ENCODE measurements at places on chromosomes 1 and 21. TPM values are rescaled to one million over a fixed set of nuclear protein-coding genes. Genes with fewer than 3 reads are reported as not detected.

ARHGAP29 gene
- total RNA-seq: 215 TPM

DNA sequence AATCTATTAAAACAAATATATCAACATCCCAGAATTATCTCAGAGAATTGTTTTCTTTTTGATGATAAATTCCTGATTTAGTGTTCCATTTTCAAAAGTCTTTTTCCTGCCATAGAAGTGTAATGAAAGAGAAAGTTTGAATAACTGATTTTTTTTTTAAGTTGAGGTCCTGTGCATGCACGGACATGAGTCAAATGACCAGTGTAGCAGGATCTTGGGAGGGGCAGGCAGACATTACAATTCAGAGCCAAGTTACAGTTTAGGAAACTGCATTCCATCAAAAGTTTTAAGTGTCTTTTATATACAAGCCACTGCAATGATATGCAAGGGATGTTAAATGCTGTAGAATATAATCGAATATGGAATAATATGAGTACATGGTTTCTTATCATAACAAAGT is 227.5 kb downstream of the HMCN1 start:
- peak; percentile 29 for DNase-seq

DNA sequence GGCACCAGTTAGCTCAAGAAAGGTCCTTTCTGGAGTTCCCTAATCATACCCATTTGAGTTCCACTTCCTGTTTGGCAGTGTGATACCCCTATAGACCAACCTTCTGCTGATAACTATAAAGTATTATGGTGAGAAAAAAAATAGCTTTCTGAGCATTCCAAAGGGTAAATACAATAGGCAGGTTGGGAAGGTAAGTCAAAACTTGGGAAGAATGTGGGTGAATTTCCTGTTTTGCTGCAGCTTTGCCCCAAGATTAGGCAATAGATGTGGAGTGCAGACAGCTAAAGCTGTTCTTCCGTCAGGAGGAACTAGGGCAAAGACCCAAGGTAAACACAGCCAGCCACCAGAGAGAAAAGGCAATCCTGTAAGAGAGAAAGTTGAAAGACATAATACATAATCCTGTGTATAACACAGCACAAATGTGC is 49.9 kb upstream of the GUCA2A start:
- peak; percentile 88 for DNase-seq

DNA sequence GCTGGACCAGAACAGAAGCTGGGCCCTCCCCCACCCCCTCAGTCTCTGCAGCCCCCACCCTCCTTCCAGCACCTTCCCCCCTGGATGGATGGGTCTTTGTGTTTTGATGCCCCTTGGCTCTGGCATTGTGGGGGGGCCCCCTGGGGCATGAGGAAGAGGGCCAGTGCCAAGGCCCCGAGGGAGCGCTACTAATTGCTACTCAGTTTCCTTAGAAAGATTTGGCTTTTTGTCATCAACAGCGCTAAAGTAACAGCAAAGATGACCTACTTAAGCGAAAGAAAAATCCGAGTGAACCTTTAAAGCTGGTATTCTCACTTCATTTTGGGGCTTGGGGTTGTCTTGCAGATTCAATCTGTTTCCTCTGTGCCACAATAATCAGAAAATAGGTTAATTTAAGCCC is 63.5 kb downstream of the SKI start:
- DNase-seq: no peak

- no peak for DNase-seq
Observed at GRCh38 chr1:198925567-198925966, 286.7 kb downstream of the PTPRC start.

SEC16B gene
- 0.44 TPM for total RNA-seq

DNA sequence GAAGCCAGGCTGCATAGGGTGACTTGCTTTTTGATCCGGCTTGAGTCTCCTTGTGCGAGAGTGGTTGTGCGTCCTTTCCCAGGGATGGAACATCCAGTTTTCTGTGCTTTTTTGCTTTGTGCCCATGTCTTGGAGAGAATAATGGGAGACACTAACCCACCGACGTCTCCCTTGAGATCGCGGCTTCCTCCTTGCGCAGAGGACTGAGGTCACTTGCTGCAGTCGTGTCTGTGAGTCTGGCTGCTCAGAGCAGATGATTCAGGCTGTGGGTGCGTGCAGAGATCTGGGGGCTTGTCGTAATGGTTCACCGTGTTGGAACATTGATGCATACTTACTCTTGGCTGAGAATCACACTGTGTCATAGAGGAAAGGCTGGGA is 164.5 kb upstream of the CACNA1E start:
- no peak for DNase-seq

ZFP69 gene
- 3.2 TPM for total RNA-seq

- DNase-seq: no peak
Observed at GRCh38 chr1:117673405-117673804, 67.6 kb downstream of the TENT5C start.

SPRR1A gene
- not detected for total RNA-seq

DNA sequence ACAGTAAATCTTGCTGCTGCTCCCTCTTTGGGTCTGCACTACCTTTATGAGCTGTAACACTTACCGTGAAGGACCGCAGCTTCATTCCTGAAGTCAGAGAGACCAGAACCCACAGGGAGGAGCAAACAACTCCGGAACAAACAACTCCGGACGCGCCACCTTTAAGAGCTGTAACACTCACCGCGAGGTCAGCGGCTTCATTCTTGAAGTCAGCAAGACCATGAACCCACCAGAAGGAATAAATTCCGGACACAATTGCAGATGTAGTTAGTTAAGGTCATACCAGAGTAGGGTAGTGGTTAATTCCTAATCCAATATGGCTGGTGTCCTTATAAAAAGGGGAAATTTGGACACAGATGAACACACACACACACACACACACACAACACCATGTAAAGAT is 37.7 kb downstream of the VTCN1 start:
- DNase-seq: no peak

- no peak for DNase-seq
Observed at GRCh38 chr1:78730054-78730453, 80.4 kb downstream of the IFI44 start.

All from endothelial cell of umbilical vein (primary cell).